ENCODE measurements at places on chromosomes 3 and 15. TPM values are rescaled to one million over a fixed set of nuclear protein-coding genes. Genes with fewer than 3 reads are reported as not detected.
A peak's percentile ranks its signal among the peaks of the same experiment; 100 is the strongest.

- DNase-seq: no peak
Measured at GRCh38 chr3:14687360-14687759, 12.4 kb downstream of the C3orf20 start.

GRCh38 chr15:95168951-95169431 is 937.6 kb downstream of the MCTP2 start:
- no peak for DNase-seq

The PAQR5 gene
- 3.3 TPM for total RNA-seq

DNA sequence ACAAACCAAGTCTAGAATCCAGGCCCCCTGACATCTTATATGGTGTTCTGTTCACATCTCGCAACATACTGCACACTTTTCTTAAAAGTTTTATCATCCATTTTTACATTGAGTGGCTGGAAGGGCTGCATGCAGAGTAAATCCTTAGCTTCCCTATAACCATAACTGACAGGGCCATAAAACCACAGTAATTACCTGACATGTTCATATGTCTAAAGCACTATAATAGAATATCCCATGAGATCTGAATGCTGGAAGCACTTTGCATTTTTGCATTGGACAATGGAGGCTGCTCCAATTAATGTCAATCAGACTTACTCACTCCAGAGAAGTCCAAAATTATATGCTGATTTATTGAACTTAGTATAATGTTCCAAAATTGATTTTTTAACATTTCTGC is 86.6 kb upstream of the HES1 start:
- no peak for DNase-seq

DNA sequence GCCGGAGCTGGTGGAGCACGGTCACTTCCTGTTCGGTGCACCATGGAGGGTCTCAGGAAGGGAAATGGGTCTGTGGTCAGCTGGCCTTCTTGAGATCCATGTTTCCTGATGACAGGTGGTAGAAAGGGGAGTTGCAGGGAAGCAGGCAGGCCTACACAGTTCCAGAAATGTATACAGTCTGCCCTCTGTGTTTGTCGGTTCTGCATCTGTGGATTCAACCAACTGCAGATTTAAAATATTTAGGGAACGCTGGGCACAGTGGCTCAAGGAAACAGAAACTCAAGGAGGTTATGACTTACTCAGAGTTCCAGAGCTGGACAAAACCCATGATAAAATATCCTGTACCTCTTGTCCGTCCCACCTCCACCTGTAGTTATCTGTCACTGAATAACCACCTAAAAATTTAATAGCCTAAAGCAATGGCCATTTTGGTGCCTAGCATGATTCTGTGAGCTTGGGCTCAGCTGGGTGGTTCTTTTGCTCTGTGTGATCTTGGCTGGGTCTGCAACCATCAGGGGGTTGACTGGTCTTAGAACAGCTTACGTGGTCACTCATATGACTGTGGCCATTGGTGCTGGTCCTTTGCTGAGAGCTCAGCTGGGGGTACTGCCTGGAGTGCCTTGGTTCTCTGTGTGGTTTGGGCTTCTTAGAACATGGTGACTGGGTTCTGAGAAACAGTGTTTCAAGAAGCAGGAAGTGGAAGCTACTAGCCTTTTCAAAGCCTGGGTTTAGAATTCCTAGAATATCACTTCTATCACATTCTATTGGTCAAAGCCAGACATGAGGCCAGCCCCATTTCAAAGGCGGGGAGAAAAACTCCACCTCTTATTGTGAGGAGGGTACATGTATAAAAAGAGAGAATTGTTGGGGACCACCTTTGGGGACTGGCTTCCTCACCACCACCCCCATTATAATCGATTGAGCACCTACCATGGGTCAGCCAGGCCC is 239.7 kb upstream of the BHLHE40 start:
- no peak for DNase-seq

DNA sequence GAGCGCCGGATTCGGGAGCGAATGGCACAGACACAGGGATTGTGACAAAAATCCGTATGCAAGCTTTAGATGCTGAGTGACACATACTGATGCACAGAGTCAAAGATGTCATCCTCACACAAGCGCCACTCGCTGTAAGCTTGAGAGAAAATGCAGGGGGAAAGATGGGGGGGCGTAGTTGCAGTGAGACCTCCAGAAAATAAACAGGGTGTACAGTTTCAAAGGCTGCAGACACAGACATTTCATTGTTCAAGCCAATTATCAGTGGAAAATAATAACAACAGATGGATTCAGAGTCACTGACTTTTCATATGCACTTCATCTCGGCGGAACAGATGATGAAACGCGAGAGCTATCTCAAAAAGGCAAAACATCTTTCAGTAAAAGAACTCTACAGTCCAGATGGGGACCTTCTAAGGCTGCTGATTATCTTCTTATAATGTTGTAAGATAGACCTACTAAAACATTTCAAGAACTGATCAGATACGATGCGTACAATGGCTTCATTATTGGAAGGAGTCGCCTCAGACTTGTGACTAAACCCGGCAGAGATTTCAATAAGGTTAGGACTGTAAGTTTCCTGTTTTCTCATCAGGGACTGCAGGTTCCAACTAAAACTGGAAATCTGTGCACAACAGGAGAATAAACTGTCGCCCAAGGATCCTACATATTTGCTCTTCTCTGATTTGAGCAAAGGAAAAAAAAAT is 275.4 kb downstream of the FOXP1 start:
- DNase-seq: no peak

DNA sequence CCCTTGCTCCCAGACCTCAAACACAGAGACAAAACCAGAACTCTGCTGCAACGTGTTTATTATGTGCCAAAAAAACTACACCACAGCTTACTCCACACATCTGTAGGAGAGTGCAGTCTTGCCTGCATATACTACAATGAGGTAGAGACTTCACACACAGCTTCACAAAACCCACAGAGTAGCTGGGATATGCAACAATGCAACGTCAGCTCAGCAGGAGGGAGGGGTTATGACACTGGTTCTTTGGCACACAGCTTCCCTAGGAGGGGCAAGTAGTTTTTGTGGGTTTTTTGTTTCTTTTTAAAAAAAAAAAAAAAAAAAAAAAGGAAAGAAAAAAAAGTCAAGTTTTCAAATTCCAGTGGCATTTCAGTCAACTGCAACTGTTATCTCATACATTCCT is 2.9 kb upstream of the RPS17 start:
- no peak for DNase-seq

DNA sequence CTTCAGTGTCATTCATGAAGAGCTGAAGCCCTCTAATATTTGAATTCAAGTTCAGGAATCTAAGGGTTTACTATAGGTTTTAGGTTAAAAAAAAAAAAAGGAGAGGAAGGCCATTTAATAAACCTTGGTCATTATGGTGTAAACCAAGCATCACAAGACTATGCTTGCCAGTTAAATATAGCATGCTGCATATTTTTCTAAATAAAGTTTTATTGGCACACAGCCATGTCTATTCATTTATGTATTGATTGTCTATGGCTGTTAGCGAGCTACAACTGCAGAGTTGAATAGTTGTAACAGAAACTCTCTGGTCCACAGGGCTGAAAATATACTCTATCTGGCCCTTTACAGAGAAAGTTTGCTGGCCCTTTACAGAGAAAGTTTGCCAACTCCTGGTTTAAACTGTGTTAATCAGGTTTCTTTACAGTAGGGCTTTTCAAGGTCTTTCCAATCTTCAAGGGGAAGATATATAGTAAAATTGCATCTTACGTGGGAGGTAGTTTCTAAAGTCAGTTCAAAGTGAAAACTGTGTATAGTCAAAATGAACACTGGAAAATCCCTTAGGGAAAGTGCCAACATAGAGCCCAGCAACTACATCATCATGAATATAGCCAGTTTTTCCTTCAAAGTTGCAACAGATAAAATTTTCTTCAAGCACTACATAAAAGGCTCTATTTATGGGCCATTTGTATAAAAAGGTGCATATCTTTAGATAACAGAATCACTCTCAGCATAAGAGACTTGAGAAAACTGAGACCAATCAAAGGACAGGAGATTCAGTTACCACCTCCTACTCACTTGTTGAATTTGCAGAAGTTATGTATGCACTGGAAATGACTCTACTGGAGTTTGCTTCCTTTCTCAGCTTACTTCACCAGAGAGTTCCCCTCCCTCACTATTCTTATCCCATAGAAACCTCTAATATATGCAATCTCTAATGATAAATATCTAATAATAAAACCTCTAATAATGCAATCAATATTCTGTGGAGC is 49.7 kb upstream of the FRMD4B start:
- no peak for DNase-seq

The DNAH12 gene
- total RNA-seq: 1.6 TPM

DNA sequence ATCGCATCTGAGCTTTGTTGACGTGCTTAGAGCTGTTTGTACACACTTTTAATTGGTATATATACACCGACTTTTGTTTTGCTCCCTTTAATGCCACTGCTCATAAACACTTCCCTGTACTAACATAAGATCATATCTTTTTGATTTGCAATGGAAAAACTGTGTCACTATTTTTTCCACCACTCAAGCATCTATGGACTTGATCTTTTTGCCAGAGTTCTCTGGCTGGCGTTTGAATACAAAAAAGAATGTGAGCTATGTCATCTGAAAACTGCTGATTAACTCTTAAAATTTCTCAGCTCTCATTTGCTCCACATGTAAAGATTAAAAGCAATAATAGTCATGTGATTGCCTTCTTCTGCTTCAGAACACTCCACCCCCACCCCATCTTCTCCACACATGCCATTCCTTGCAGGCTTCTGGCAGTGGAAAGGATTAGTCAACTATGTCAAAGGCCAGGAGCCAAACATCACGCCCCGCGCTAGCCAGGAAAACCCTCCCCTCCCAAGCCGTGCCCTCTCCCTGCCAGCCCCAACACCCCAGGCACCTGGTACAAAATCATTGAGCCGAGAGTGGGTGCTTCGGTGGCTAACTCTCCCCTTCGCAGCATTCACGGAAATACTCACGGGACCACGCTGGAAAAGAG is 123.4 kb upstream of the MEF2A start:
- peak; percentile 84 for DNase-seq

DNA sequence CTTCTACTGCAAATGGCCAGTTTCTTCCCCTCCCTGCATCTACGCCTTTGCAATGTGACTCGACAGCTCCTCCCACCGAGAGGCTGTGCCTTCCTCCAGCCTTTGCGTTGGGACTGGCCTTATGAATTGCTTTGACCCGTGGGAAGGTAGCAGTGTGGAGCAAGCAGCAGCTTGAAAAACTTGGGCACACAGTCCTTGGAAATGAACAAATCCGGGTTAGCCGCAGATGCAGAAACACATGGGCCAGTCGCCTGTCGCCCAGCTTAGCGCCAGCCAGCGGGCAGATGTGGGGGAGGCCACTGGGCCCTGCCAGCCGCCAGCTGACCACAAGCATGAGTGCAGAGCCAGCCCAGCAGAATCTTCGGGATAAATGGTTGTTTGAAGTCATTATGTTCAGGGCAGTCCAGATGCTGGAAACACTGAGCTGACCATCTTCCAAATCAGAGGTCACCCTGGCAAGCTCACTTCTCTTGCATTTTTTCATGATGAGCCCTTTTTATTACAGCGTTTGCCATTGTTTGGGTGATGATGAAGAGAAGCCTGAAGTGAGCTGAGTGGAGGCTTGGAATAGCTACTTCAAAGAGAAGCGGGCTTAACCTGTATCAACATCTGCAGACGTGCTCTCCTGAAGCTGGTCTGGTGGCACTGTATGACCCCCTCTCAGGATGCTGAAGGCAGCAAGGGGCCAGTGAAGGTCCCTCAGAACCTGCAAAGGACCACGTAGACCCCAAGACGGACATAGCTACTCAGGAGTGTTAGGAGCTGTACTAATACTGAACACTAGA is 9.8 kb downstream of the SELENOS start:
- DNase-seq: peak; percentile 98

The SLC24A5 gene
- 0.29 TPM for total RNA-seq

DNA sequence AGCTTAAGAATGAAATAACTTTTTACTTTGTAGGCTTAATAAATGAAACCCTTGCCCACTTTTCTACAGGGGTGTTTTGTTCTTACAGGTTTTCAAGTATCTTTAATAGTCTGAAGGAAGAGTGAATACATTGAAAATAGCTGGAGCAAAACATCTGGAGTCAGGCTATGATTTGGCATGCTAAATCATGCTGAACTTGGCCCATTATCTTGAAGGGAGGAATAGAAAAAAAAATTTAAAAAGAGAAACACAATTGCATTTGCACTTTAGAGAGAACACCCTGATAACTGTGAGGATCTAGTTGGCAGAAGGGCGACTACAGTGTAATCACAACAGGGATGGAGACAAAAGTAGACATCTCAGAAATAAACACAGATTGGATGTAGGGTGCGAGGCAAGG is 1.8 kb upstream of the IQGAP1 start:
- no peak for DNase-seq

DNA sequence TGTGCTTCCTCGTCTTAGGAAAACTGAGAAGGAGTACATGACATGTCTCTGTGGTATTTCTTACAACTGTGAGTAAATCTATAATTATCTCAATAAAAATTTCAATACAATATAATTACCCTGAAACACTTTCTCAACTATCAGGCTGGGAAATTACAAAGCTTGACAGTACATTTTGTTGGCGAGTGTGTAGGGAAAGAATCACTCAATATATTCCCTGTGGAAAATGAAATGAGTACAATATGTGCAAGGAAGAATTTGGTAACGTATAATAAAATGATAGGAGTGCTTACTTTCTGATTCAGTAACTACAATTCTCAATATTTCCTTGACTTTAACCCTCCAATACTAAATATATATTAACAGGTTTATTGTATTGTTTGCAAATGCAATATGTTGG is 818.2 kb upstream of the CADM2 start:
- DNase-seq: no peak

The SLC22A13 gene
- total RNA-seq: 0.29 TPM

GRCh38 chr15:26773917-26774316 is 1.1 kb upstream of the GABRB3 start:
- DNase-seq: no peak

The KCNMB3 gene
- total RNA-seq: 0.88 TPM

DNA sequence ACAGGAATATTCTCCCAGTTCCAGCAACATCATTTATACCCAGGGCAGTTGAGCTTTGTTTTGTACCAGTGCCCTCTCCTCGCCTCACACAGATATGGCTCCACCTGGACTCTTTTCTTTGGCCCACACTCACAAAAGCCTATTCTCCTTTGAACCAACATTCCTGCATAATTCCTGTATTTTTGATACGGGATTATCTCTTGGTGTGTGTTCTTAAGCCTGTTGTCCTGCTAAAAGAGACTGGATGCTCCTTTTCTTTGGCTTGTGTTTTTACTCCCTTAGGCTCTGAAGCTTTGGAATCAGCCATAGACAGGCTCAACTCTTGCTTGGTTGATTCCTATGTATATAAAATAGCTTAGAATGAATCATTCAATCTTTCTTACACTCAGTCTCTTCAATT is 305.4 kb upstream of the SATB1 start:
- no peak for DNase-seq

- DNase-seq: no peak
Measured at GRCh38 chr3:122929188-122930062, 98.1 kb downstream of the SEMA5B start.
